Activated CD4-positive, alpha-beta T cell treated with anti-CD3 and anti-CD28 coated beads, Interleukin-2, amount 50 U/mL, for 48 hours (primary cell): ENCODE measurements at places on chromosomes 5 and 9.

DNA sequence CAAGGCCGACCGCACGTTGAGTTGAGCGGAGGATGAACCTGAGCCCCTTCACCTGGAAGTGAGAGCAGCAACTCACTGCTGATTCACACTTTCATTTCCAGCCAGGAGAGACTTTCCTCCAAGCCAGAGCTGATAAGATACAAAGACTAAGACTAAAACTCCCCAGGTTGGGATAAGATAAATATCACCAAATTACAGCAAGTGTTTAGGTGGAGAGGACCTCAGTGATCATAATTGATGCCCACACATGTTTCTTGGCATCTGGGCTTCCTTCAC, 6.4 kb upstream of the NKD2 start:
- no peak for DNase-seq

- no peak for DNase-seq
These were observed 54.5 kb upstream of the TGFBR1 start for GRCh38 chr9:99050292-99050911.

GRCh38 chr5:161713042-161713441, 27.5 kb downstream of the GABRA6 start:
- no peak for DNase-seq

- no peak for DNase-seq
These were observed 25.7 kb downstream of the SYK start for GRCh38 chr9:90827181-90827871.

- DNase-seq = no peak
These were observed 31.7 kb downstream of the MRPL22 start for GRCh38 chr5:154972476-154973080.

DNA sequence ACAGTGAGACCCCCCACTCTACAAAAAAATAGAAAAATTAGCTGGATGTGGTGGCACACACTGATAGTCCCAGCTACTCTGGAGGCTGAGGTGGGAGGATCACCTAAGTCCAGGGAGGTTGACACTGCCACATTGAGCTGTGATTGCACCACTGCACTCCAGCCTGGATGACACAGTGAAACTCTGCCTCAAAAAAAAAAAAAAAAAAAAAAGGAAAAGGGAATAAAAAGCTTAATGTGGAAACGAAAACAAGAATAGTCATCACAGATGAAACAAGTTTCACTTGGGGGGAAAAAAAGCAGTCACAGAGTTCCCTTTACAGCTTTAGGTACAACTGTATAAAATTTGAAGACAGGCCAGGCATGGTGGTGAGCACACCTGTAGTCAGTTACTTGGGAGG, 84.2 kb downstream of the FNBP1 start:
- no peak for DNase-seq

DNA sequence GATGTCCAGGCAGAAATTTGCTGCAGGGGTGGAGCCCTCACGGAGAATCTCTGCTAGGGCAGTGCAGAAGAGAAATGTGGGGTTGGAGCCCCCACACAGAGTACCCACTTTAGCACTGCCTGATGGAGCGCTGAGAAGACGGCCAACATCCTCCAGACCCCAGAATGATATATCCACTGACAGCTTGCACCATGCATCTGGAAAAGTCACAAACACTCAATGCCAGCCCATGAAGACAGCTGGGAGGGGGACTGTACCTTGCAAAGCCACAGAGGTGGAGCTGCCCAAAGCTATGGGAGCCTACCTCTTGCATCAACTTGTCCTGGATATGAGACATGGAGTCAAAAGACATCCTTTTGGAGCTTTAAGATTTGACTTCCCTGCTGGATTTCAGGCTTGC, 426.3 kb upstream of the FAM174A start:
- DNase-seq = no peak
